ENCODE measurements at places on chromosomes 2 and 18.

GRCh38 chr2:241215421-241215820 lies 26.9 kb downstream of the ANO7 start:
- no peak for DNase-seq

DNA sequence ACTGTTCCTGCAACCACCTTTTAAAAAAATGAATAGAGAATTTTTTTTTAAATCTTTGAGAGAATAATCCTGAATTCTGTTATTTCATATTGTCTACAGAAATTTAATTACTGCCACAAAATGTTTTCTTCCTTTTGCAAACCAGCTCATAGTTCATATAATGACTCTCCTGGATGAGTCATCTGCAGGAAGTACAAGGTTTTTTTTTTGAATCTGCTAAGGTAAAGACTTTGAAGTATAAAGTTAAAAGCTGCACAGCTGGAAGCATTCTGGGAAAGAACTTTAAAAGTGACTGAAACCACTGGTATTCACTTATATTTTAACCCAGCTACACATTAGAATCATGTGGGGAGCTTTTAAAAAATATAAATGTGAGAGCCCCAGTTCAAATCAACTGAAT lies 25.4 kb downstream of the SESTD1 start:
- no peak for DNase-seq

- DNase-seq = no peak
Measured at GRCh38 chr2:39545957-39546356, 108.9 kb upstream of the MAP4K3 start.

DNA sequence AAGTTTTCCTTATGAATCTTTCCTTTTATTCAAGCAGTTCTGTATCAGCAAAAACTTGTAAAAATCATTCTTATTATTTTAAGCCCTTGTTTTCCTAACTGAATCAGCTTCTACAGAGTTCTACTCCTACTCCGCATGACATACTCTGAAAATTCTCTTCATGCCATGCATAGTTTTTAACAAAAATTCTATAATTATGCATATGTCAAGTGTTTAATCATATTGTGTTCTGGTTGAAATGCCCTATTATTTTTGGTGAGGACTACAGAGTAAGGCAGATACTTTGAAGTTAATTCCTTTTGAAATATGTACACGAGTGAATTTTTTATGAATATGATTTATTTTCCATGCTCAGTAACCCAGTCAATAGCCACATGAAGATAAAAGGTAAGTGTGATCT lies 28.8 kb downstream of the ANKRD30B start:
- no peak for DNase-seq
